NCI-H774 (cell line): ENCODE measurements at places on chromosomes 1 and 21.

DNA sequence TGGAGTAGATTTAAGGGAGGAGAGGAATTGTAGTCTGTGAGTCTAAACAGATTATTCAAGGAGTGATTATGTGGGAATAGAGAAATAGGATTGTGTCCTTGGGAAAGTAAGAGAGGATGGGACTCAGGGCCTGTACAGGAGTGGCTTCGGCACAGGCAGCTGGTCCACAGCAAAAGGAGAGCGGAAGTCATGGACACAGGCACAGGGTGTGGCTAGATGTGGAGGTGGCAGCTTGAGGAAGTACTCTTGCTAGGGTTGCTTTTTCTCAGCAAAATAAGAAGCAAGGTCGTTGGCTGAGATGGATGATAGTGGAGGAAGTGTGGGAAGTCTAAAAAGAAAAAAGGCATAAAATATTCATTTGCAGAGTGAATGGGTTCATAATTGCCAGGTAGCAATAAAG, 18.5 kb upstream of the ZNF648 start:
- DNase-seq: no peak

GRCh38 chr21:41675574-41675973, 91.3 kb downstream of the RIPK4 start:
- DNase-seq: no peak

GRCh38 chr1:43610339-43610738, 39.6 kb upstream of the KDM4A start:
- DNase-seq: no peak

- no peak for DNase-seq
Measured at GRCh38 chr1:84480650-84481049, 1.6 kb downstream of the RPF1 start.

- no peak for DNase-seq
Measured at GRCh38 chr1:25733271-25733670, 66.7 kb upstream of the SELENON start.

- DNase-seq: no peak
Measured at GRCh38 chr1:78291418-78291817, 199.4 kb upstream of the PTGFR start.

GRCh38 chr1:208203848-208204609, 40.2 kb downstream of the PLXNA2 start:
- no peak for DNase-seq

DNA sequence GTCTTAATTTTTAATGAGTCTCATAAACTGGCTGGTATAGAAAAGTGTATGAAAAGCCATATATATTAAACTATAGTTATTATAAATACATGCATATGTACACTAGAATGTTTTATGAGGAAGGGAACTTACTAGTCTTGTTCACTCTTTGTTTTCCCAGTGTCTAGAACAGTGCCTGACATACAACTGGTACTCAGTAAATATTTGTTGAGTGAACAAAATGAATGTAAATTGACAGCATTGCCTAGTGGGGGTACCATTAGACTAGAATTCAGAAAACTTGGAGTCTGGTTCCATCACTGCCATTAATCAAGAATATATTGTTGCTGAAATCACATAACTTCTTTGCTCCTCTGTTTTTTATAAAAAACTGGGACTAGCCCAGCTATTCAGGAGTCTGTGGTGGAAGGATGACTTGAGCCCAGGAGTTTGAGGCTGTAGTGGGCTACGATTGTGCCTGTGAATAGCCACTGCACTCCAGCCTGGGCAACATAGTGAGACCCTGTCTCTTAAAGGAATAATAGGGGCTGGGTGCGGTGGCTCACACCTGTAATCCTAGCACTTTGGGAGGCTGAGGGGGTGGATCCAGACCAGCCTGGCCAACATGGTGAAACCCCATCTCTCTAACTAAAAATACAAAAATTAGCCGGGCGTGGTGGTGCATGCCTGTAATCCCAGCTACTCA, 51.1 kb downstream of the NFIA start:
- DNase-seq: no peak

DNA sequence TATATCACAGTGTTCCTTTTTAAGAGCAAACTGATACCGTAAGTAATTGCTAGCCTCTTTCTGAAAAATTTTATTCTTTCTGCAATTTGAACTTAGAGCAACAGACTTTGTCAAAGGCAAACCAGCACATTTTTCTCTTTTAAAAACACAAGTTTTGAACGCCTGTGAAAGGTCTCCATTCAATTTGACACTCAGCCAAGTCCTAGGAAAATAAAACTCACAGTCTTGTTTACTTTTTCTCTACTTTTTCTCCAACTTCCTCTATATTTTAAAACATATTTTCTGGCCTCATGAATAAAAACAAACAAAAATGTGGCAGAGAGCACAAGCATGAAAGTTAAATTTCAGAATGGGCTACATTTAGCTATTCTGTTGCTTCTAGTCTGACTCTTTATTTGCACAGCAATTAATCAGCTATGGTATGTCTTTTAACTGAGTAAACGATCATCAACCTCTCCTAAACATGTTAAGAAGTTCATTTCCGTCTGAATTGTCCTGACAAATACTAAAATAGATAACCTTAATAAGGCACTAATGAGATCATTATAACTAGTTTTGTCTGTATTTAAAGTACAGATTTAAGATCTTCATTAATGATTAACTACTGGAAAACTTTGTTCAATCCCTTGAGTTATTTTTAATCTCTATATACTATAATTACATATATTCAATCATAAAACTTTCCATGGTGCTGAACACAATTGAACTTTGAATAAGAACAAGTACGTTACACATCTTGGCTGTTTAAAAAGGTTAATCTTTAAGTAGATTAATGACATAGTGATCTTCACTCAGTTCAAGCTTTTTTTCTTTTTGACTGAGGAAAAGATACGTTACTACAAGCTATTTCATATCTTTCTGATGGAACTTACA, 550.6 kb downstream of the PTBP2 start:
- DNase-seq: no peak

DNA sequence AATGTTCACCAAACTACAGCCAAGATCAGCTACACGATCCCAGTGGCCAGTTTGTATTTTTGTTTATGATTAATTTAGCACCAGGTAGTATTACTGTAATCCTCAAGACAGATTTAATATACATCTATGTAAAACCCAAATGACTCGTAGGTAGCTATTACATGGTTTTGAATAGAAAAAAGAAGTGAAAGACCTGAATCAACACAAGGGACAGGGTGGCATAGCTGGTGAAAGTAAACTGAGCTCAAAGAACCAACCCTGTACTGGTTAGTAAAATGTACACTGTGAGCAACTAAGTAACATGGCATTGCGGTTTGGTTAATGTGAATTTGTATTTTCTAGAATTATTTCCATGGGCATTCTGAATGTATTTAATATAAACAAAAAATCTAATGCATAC, 8.8 kb downstream of the GPATCH2 start:
- no peak for DNase-seq

DNA sequence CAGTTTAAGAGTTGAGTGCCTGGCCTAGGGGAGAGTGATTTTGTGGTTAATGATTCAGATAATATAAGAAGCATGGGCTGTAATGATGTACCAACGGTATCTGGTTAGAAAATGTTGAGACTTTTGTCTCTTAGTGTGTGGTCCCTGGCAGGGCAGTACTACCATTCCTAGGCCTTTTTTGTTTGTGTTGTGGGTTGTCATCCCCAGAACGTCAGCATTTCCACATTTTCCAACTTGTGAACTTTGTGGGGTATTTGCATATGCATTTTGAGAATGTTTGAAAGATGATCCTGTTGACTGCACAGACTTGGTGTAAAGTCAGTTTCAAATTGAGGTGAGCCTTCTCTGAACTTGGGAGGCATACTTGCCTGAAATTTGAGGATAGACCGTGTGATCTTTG, 11.4 kb downstream of the NEK7 start:
- no peak for DNase-seq

DNA sequence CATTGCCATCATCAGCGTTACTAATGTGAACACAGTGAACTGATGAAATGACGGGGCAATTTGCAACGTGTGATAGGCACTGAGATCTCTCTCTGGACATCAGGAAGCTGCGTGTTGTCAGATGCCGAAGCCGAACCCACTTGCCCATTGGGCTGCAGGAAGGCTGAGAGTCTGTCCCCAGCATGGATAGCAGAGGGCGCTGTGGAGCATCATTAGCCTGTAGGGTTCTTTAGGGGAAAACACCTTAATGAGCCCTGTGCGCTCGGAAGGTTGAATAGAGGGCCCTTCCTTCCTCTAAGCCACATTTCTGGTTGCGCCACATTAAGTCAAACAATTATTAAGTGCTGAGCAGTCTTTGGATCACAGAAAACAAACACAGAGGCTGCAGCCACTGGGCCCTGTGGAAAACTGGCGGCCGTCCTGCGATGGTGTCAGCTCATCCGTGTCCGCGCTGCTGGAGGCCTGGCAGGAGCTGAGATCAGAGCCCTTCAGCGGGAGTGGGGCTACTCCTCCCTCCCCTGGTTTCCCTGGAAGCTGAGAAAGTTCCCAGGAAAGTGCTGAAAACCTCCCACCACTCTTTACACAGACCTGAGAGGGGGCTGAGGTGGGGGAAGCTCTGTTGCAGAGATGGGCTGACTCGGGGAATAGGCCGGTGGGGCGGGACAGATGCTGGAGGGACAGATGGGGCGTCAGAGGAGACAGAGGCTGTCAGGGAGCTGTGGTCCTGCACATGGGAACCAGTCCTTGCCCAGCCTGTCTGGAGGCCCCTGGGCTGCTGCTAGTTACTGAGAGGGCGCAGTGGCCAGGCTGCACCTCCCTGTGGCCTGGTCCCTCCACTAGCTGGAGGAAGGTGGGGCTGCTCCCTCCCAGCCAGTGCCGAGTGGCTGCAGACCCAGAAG, 12.7 kb downstream of the TFF2 start:
- DNase-seq: peak; percentile 69

DNA sequence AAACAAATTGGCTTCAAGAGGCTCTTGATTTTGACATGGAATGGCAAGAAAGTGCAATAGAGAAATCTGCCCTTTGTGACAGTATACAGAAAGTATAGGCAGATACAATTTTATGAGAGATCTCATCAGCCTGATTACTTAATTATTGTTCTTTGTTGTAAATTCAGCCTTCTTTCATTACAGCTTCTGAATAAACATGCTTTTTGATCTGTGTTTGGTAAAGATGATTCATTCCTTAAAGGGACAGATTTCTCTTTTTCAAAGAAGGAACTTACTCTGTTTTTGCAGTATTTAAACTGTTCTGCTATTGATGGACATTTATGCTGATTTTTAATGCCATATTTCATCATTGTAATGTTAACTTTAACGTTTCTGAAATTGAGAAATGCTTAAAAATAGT, 13.7 kb upstream of the MPC2 start:
- DNase-seq: no peak

- no peak for DNase-seq
Measured at GRCh38 chr1:200831091-200831490, 41.7 kb upstream of the GPR25 start.

DNA sequence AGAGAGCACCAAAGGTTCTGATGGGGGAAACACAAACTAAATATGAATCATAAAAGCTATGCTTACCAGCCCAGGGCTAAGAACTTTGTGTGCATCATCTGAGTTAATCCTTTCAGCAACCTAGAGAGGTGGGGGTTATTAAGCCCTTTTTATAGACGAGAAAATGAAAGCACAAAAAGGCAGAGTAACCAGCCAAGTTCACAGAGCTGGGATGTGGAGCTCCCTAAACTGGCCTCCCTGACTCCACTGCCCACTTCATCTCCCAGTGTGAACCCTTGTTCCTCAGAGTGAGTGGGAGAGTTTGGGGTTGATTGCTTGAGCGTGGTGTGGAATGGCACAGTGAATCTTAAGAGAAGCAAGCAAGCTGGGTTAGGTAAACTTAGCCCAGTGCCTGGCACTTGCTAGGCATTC, 10.8 kb upstream of the BCAR3 start:
- DNase-seq: no peak

DNA sequence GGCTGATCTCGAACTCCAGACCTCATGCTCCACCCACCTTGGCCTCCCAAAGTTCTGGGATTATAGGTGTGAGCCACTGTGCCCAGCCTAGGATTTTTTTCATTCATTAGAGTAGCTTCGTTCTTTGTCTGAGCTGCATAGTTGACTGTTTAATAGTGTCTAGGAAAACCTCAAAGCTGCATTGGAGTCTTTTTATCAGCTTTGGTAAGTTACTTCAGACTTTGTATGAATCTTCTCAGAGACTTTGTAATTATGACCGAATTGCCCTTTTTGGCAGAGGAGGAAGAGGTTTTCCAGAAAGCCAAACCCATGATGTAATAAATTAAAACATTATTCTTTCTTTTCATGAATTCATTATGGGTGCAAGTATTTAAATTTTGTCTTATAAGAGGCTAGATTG, 5.1 kb downstream of the DNAJB4 start:
- no peak for DNase-seq

DNA sequence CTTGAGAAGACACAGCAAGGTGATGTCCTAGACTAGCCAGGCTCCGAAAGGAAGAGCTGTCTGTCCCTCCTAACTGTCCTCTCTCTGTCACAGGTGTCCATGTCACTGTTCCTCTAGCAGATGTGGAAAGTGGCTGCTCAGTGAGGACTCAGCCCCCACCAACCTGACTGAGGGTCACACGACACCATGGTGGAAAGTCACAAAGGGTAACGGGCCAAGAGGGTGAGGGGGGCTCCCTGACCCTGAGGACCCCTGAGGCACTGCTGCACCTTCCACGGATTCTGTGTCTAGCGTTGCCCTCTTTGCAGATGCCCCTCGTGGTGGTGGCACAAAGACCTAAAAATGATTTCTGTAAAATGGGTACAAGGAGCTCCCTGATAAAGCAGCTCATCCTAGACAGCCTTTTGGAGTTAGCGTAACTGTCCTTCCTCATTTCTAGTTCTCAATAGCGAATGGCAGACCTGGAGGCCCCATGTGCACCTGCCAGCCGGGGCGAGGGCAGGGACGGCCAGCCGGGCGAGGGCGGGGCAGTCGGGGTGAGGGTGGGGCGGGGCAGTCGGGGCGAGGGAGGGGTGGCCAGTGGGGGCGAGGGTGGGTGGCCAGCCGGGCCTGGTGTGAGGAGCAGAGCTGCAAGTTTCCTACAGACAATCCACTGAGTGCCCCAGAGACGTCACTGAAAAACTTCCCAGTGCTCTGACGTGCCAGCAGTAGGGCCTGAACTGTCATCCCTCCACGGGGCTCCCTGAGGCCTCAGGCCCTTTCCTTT, 23.4 kb downstream of the POFUT2 start:
- no peak for DNase-seq

- DNase-seq: no peak
Measured at GRCh38 chr1:59258412-59259032, 38.4 kb upstream of the FGGY start.

DNA sequence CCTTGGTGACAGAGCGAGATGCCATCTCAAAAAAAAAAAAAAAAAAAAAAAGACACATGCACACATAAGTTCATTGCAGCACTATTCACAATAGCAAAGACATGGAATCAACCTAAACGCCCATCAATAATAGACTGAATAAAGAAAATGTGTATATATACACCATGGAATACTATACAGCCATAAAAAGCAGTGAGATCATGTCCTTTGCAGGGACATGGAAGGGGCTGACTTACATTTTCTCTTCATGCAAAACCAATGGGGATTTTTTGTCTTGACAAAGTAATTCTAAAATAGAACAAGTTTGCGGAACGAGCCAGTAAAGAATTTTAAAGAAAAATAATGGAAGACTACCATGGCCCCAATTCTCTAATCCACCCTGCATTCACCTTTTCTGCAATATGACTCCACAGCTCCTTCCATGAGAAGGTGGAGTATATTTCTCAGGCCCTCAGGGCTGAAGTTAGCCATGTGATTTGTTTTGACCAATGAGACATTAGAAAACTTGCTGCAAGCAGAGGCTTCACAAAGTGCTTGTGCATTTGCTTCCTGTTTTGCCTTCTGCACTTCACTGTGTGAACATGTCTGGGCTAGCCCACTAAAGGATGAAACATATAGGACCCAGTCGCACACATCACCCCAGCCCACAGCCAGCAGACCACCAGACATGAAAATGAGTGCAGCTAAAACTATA, 78.8 kb upstream of the NR5A2 start:
- DNase-seq: no peak

- DNase-seq: no peak
Measured at GRCh38 chr1:76793594-76793993, 73.7 kb upstream of the ST6GALNAC5 start.
